Transverse colon (tissue), 4 donors: ENCODE measurements at places on chromosomes 13 and 19. TPM values are rescaled to one million over a fixed set of nuclear protein-coding genes. Genes with fewer than 3 reads are reported as not detected.

GRCh38 chr13:61415058-61415721 is 459 bp downstream of the PCDH20 start:
- peak; percentile 71 for DNase-seq

The NRTN gene
- 0.82 TPM for total RNA-seq

The AKT1S1 gene
- 15.3 TPM for total RNA-seq

The C13orf42 gene
- not detected for total RNA-seq

The CTXN1 gene
- total RNA-seq: 6.7 TPM

DNA sequence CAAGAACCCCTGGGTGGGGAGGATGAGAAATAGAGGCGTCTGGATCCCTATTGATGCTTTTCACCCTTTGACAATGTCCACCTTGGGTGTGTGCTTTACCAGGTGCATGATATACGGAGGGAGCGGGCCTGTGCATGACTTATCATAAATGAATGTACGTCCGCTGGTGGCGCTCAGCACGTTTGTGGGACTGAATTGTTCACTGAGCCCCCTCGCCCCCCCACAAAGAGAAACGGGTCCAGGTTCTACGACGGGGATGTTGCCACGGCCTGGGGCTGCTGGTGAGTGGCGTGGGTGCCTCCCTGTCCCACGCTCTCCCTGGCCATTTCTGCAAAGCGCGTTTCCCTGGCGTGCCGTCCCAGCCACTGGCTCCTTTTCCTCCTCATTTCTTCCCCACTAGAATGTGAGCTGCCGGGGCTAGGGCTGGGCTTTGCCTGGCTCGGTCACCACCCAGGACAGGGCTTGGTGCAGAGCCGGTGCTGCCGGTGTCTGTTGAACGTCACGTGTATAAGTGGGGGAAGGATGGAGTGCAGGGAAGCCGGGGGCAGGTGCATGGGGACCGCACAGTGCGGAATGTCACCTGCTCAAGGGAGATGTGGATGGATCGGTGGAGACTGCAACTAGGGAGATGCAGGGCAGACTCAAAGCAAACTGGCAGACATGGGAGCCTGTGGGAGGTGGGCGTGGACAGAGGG is 21.6 kb downstream of the LRRC4B start:
- DNase-seq: no peak

DNA sequence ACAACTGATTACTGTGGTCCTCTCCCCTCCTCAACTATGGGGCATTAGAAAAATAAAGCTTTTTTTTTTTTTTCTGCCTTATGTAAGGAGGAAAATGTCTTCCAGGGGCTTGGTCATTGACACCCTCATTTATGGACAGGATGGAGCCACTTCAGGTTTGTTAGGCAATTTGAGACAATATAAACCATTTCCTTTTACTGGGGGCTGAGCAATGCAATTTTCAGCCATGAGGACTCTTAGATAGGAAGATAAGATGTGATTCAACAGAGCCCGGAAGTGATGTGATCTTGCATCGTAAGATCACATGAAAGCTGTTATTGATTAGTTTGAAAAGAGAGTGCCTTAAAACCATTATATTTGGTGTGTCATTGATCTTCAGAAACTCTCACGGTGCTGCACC is 210.8 kb downstream of the OXGR1 start:
- DNase-seq: no peak

GRCh38 chr13:105806628-105806920 is 728.9 kb downstream of the EFNB2 start:
- no peak for DNase-seq

DNA sequence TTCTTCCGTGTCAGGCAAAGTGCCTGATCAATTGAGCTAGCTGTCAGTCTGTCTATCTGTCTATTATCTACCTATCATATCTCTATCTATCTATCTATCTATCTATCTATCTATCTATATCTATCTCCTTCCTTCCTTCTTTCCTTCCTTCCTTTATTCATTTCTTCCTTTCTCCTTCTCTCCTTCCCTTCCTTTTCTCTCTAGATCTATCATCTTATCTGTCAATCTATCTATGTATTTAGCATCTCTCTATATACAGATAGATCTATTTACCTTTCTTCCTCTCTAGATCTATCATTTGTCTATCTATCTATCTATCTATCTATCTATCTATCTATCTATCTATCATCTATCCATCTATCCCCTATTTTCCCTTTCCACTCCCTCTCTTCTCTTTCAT is 5.9 kb upstream of the ZNF536 start:
- DNase-seq: no peak

GRCh38 chr19:40449506-40449905 is 5.4 kb upstream of the SERTAD3 start:
- DNase-seq: no peak

GRCh38 chr19:50679177-50680125 is 30.2 kb downstream of the C19orf81 start:
- peak; percentile 77 for DNase-seq

The OVOL3 gene
- not detected for total RNA-seq

DNA sequence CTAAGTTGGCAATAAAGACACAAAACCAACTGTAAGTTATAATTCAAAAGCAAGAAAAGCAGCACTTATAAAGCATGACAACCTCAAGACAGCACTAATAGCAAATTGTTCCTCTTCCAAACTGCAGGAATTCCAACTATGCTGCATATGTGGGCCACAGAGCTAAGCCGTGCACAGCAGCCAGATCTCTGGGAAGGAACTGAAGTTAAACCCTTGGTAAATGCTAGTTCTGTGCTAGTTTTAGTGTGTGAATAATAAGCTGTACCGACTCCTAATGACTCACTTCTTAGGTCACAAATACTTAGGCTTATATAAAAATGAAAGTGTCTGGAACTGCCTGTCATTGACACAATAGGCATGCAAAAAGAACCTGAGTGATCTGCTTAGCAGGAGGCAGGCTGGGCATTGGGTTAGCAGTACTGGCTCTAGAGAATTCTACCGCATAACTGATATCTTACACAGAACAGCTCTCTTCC is 21.2 kb upstream of the GTF3A start:
- no peak for DNase-seq

GRCh38 chr13:97478247-97478646 is 44.3 kb downstream of the RAP2A start:
- no peak for DNase-seq

- no peak for DNase-seq
Observed at GRCh38 chr13:29846475-29847256, 3.8 kb downstream of the UBL3 start.

DNA sequence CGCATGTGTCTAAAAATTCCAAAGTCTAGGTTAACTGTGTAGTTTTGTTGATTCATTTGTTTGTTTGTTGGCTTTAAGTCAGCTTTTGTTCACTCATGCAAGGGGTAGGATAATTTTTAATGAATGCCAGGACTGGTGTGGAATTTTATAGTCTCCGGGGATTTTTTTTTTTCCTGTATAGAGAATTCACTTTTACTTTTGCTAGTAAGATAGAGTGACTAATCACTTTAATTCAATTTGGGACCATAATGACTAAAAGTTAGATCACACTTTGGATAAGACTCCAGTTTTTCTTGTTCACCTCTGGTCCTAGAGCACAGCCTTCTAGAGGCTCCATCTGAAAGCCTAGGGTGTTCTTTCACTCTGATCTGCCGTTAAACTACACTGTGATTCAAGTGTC is 1690.0 kb downstream of the PCDH9 start:
- no peak for DNase-seq

The OR7D2 gene
- 1.1 TPM for total RNA-seq

DNA sequence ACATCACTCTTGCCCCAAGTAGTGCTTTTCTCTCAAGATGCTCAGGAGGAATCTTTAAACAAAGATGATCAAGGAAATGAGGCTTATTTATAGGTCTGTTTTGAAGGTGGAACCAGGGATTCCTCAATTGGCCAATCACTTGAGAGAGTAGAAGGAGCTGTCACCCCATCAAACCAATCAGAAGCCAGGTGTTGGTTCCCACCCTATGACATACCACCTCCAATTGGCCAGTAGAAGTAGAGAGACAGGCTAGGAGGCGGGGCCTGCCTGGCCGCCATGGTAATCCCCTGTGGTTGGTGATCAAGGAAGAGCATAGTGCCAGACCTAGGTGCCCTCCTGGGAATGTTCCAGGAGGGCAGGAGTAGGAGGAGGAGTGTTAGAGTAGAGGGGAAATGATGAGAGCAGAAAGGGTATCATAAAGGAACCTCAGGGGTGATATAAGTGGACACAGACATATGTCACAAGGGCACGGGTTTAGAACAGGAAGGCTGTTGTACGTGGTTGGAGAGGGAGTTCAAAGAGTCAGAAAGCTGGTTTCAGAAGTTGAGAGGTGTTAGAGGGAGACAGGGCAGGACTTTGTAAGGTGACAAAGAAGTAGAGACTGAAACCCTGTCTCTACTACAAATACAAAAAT is 10.5 kb downstream of the PMIS2 start:
- no peak for DNase-seq

DNA sequence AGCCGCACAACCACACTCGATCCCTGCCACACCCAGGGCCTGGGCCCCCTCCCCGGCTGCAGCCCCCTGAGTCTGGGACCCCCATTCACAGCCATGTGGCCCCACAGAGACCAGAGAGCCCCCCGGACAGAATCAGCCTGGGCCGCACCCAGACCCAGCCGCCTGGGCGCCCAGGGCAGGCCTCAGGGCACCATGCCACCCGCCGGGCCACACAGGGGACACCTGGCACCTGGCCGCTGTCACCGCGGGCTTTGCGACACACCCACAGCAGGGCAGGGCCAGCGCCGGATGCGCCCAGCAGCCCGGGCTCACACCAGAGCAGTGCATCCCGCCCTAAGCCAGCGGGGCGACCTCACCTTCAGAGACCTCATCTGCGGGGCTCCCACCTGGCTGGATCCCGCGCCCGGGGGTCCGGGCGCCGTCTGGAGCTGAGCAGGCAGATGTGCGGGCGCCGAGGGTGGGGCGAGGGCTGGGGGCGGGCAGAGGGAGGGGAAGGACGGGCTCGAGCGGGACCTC is 443 bp downstream of the TBXA2R start:
- DNase-seq: peak; percentile 80

DNA sequence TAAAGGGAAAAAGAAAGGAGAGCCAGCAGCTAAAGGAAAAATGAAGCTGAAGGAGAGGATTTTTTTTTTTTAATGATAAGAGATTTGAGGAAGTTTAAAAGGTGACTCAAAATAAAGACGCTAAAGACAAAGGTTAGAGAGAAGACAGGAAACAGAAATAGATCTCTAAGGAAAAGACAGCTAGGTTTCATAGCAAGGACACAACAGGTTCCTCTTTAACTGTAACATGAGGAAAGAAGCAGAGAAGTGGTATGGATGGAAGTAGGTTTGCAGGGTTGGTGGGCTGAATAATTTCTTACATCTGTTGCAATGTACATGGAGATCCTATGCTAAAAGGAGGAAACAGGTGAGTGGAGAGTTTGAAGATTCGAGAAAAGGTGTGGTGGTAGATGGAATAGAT is 107.5 kb downstream of the MYCBP2 start:
- no peak for DNase-seq

DNA sequence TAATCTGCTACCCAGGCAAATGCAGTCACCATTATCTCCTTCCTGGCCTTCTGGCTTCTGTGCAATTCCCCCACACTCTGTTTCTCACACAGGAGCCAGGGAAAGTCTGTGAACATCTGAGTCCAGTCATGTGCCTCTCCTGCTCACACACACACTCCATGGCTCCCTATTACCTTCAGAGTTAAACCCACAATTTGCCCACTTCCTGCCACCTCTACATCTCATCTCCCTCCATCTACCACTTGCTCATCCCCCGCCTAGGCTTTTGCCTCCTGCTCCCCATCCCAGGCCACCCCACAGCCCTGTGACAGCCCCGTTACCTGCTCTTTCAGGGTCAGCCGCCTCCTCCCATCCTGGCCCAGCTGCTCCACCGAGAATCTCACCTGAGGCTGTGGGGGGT is 13.5 kb downstream of the IL12RB1 start:
- DNase-seq: no peak

DNA sequence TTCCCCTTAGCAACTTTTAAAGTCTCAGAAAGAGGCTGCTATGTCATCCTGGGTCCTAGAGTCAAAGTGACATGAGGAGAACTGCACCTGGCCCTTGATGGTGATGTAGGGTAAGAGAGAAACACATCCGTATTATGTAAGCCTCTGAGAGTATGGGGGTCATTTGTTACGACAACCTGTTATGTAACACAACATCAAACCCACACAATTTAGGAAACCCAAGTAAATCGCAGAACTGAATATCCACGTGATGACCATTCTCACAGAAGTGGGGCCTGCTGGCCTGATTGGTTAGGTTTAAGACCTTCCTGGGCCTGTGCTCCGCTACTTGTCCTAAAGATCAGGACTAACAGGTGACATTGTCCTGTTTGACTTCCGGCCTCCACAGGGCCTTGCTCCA is 15.3 kb upstream of the B3GLCT start:
- no peak for DNase-seq

The ZNF763 gene
- total RNA-seq: 15.1 TPM

The ZNF587 gene
- 22.4 TPM for total RNA-seq

The APC2 gene
- total RNA-seq: under 0.01 TPM

The ZNF850 gene
- total RNA-seq: 0.75 TPM

GRCh38 chr19:31318790-31319425 is 30.3 kb downstream of the TSHZ3 start:
- DNase-seq: no peak

GRCh38 chr19:7534531-7535046 is 928 bp upstream of the PNPLA6 start:
- peak; percentile 61 for DNase-seq

The LHFPL6 gene
- 4.2 TPM for total RNA-seq

The SLC6A16 gene
- total RNA-seq: 0.75 TPM

- no peak for DNase-seq
Observed at GRCh38 chr19:28397306-28397705, 815.6 kb downstream of the UQCRFS1 start.

- no peak for DNase-seq
Observed at GRCh38 chr13:107095876-107096275, 527.9 kb upstream of the ARGLU1 start.

GRCh38 chr19:3270902-3271301 is 46.4 kb downstream of the CELF5 start:
- no peak for DNase-seq

GRCh38 chr13:88651531-88651930 is 980.4 kb downstream of the SLITRK5 start:
- DNase-seq: no peak

DNA sequence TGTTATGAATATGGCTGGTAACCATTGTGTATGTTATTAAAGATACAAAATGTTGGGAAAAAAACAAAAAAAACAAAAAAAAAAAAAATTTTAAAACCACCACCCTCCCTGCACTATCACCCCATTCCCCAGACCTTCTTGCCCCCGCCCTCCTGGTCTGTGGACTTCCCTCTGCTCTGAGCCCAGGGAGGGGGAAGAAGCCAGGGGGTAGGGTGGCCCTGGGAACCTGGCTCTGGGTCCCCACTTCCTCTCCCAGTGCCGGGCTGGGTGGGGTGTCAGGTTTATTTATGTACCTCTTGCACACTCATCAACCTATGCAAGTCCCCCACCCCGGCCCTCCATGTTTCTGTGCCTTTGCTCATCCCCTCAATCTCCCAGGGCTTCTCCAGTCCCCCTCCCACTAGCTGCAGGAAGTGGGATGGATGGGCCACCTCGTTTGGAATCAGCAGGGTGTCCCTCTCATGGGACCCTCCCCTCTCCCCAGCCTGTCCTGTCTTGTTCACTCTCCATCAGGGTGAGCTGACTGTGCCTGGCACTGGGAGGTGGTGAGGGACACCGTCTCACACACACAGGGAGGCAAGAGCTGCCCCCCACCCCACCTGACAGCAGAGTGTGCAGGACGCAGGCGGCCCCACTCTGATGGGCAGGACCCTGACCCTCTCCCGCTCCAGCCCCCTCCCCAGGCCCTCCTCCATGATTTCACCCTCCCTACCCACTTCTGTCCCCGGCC is 5.9 kb downstream of the PAF1 start:
- DNase-seq: no peak

The RPL18A gene
- total RNA-seq: 1,372 TPM

GRCh38 chr19:8461376-8461775 is 16.6 kb downstream of the HNRNPM start:
- DNase-seq: no peak

The ZNF628 gene
- total RNA-seq: 5.9 TPM

The CFAP97D2 gene
- not detected for total RNA-seq
